Epithelial cell of prostate (primary cell): ENCODE measurements at places on chromosomes 7 and 10.

DNA sequence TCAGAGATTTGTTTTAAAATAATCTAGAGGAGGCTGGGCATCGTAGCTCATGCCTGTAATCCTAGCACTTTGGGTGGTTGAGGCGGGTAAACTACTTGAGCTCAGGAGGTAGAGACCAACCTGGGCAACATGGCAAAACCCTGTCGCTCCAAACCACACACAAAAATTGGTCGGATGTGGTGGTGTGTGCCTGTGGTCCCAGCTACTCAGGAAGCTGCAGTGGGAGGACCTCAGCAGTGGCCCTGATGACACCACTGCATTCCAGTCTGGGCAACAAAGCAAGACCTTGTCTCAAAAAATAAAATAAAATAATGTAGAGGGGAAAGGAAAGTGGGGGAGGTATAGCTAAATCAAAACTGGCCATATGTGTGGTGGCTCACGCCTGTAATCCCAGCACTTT lies 13.9 kb upstream of the PPP3CB start:
- no peak for DNase-seq

- no peak for DNase-seq
Observed at GRCh38 chr7:5598769-5599371, 175.2 kb upstream of the TNRC18 start.

DNA sequence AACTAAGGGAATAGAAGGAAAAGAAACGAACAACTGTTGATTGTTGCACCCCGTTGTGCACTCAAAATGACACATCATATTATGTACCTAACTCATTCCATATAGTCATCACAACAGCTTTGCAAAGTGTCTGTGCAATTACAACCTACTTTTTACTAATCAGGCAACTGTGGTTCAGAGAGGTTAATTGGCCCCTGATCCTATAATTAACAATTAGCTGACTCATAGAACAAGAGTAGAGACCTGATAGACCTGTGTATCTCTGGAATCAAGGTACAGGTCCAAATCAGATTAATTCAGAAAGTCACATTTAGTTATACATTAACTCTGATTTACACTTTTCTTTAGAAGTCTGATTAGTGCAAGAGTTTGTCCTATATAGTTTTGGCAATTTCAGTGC lies 122.5 kb upstream of the CDK13 start:
- no peak for DNase-seq

GRCh38 chr10:80100116-80100515 lies 21.7 kb downstream of the TMEM254 start:
- no peak for DNase-seq

- DNase-seq = no peak
Observed at GRCh38 chr7:93055543-93056107, 62.2 kb downstream of the SAMD9 start.
